ENCODE measurements at places on chromosomes 11 and 22.

- DNase-seq = no peak
Measured at GRCh38 chr22:48919187-48919590, 908.5 kb downstream of the BRD1 start.

DNA sequence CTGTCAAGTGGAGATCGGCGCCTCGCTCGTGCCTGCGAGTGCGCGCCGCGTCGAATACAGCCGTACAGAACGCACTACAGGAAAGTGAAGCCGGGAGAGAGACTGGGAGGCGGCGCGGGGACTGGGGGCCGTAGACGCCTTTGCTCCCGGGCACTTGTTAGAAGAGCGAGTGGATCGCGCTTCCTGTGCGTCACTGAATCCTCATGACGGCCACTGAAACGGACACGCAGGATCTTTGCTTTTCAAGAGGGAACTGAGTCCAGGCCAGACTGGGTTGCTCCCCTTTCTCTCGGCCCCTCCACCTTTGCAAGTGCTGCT is 314 bp downstream of the RIC8A start:
- no peak for DNase-seq

DNA sequence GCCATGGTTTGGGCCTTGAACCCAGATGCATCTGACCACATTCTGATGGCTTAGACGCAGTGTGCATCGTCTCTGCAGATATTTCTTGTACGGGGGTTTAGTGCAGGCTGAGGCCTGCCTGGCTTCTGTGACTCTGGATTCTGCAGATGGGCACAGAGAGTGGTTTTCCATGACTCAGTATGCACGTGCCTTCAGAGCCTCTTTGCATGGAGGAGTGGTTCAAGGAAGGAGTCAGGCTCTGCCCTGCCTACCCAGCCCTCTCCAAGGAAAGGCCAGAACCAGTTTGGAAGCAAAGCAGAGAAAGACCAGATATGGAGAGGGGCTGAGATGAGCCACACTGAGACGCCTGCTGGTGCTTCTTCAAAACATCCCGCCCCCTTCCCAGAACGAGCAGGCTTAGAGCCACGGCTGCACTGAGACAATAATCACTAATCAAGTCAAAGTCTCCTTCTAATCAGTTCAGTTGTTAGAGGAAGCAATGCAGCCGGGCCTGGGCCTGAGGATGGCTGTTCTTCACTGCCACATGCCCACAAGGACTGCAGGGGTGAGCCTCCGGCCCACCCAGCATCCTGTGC is 308.9 kb downstream of the NXPE2 start:
- DNase-seq = no peak

GRCh38 chr11:119878990-119879389 is 150.0 kb upstream of the NECTIN1 start:
- no peak for DNase-seq

DNA sequence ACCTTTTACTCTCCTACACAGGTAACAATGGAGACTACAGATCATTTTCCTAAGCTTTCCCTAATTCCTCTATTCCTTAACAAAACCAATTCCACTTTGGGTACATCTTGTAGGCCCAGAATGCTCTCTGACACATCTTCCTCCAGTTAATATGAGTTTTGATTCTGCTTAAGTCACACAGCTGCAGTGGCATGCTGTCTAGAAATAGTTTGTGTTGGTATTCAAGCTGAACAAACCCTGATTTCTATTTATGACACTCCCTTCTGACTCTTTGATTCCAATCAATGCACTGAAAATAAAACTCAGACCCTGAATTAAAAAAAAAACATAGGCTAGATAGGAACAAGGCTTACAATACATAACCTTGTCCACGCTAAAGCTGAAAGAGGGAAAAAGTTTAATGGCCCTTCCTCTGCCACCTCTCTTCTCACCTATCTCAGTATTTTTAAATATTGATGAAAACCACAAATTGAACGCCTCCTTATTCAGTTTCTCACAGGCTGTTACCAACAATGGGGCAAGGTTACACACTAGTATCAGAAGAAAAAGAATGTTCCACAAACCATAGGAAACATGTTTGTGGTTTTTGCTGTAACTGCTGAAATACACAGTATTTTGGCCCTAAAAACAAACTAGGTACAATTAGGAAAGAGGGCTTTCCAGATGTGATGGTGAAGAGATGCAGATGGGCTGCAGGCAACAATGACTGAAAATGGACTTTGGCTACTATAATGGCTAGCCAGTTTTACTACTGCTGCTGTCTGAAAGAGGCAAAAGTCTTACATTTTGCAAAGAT is 35.7 kb upstream of the GAB2 start:
- DNase-seq = no peak

DNA sequence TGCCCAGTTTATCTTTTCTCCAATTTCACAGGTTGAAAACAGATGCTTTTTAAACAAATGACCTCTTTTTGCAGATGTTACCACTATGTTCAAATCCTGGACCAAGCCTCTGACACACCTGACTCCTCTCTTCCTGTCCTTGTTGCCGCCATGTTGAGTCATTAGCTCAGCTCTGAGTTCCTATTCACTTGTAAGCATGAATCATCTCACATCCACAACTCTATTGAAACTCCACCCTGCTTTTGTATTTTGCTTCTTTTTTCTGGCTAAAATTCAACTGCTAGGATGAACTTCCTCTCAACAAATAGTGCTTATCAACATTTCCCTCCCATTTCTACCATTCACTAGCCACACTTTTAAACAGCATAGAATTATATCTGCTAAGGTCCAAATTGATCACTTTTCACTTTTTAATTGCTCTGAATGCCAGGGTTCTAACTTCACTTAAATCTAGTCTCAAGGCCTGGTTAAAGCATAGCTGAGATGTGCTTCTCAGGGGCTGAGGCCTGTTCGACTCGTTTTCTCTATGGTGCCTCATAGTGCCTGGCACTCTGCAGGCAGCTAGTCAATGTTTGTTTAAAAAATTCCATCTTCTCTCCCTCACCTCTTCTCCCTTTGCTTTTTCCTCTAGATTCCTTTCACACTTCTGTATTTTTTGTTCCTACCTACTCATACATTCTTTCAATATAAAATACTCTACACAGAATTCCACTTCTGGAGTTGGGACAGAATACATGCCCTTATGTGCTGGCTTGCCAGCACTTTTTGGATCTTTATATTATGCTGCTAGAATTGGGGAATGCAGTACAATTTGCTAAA is 3.9 kb downstream of the JOSD1 start:
- DNase-seq = no peak
